Stimulated activated CD8-positive, alpha-beta memory T cell treated with anti-CD3 and anti-CD28 coated beads, Interleukin-15, amount 100 ng/mL, for 24 hours (primary cell): ENCODE measurements at places on chromosomes 1 and 21.

DNA sequence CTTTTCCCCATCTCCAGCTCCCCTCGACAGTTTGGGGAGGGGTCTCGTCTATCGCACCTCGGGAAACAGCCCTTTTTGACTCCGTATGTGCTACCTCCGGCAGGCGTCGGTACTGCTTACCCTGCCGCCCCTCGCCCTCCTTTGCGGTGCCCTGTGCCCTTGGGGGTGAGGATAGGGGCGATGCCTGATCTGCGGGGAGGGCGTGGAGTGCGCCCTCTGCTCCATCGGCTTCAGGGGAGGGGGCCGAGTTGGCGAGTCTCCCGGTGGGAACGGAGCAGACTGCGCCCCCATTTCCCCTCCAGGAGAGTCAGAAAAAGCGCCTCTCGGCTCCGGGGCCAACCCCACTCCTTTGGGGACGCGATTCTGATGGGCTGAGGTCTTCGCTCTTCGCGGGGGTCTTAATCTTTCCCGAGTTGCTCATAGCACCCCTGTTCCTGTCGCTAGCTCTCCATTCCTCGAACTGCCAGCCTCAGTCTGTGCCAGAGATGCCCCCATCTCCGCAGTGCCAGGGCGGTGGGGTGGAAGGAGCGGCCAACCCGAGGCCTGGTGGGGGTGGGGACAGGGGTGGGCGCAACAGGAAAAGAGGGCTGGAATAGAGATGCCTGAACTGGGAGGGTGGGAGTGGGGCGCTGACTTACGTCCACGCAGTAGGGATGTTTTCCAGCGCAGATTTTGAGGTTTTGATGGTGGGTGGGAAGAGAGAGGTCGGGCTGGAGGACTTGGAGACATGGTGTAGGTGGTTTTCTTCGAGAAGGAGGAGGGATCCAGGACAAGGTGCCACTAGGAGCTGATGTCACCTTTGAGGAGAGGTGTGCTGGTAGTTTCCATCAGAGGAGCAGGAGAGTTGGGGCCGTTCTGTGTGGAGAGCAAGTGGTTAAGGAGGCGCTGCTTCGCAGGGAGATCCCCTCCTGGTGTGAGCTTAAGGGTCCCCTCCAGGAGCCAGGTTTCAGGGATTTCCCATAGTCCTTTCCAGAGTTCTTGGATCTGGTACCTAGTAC, 674 bp downstream of the PPFIA4 start:
- no peak for DNase-seq

DNA sequence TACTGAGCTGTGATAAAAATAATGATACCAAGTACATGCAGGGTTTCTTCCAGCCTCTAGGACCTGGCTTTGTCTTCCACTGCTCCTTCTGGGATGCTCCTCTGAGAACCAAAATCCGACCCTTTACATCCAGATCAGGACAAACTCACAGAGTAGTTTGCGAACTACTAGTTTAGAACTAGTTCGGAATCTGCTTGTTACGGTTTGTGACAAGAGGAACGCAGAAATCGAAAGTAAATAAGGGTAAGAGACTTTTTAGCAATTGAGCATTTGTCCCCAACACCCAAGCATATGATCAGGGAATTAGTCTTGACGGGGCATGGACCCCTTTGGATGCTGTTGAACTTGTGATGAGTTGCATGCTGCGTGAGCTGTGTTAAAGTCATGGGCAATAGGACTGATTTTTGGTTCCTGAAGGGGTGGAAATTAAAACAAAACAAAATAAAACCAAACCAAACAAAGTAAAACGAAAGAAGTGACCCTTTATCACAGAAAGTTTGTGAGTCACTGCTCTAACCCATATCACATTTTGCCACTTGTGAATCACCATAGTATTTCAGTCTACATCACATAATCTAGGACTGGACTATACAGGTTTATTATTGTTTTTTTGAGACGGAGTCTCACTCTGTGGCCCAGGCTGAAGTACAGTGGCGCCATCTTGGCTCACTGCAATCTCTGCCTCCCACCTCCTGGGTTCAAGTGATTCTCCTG, 35.7 kb upstream of the ERRFI1 start:
- DNase-seq, result no peak

DNA sequence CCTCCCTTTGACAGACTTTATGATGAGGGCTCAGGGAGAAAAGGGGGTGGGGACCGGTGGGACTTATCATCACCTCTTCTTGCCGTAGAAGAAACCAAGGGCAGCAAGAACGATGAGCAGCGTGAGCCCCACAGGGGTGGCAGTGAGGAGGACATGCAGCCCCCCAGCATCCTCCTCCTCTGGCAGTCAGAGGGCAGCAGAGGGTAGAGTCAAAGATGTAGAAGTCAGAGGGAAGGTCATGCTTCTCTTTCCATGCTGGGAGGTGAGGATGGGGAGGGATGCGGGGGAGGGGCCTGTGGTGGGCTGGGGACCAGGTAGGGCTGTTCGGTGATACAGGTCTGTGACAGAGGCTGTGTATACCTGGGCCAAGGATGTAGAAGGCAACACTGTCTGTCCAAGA, 14.8 kb downstream of the INSRR start:
- DNase-seq, result no peak

DNA sequence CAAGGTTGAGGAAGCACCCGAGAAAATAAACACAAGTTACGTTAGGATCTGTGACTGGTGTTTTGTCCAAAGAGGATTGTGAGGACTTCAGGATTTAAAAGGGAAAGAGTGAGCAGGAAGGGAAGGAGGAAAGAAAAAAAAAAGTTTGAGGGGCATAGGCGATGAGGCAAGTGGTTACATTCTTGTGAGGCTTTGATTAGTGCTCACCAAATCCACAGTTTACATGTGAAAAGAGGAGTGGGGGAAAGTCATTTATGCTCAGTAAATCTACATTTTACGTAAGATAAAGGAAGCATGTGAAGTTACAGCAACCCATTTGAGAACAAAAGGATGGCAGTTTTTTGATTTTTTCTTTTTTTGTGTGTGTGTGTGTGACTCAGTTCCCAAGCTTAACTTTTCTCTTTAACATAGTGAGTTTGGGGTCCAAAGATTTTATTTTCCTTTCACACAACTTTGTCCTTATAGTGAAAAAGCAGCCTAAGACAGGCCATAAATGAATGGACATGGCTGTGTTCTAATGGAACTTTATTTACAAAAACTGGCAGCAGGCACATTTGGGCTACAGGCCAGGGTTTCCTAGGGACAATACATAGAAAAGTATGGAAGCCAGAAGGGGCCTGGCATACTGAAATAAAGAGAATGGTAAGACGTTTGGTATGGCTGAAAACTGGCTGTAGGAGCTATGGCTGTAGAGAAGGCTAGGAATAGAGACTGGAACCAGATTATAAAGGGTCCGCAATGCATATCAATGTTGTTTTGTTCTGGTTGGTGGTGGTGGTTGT, 121.7 kb downstream of the FGGY start:
- no peak for DNase-seq

DNA sequence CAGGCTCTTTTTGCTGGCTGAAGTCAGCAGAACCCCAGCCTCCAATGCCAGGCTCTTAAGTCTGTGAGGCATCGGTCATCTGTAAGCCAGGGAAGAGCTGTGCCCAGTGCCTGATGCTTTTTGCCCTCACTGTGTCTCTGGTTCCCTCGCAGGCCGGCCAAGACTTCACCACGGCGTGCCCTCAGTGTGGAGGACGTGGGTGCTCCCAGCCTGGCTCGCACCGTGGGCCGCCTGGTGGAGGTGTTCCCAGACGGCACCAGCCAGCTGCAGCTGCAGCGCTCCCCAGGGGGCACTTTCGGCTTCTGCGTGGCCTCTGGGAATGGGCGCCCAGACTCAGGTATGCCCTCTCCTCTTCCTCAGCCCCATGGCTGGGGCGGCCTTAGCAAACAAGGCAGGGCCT, 32.5 kb downstream of the KIAA1614 start:
- DNase-seq, result no peak

GRCh38 chr1:212465311-212465710, 32.6 kb downstream of the NENF start:
- DNase-seq, result no peak

GRCh38 chr1:173410794-173411236, 66.3 kb upstream of the PRDX6 start:
- no peak for DNase-seq

- DNase-seq, result no peak
Observed at GRCh38 chr1:241896670-241896962, 48.6 kb downstream of the EXO1 start.

GRCh38 chr1:7970246-7970645, 8.7 kb downstream of the PARK7 start:
- no peak for DNase-seq

GRCh38 chr1:208007938-208008342, 97.0 kb upstream of the CD34 start:
- no peak for DNase-seq

DNA sequence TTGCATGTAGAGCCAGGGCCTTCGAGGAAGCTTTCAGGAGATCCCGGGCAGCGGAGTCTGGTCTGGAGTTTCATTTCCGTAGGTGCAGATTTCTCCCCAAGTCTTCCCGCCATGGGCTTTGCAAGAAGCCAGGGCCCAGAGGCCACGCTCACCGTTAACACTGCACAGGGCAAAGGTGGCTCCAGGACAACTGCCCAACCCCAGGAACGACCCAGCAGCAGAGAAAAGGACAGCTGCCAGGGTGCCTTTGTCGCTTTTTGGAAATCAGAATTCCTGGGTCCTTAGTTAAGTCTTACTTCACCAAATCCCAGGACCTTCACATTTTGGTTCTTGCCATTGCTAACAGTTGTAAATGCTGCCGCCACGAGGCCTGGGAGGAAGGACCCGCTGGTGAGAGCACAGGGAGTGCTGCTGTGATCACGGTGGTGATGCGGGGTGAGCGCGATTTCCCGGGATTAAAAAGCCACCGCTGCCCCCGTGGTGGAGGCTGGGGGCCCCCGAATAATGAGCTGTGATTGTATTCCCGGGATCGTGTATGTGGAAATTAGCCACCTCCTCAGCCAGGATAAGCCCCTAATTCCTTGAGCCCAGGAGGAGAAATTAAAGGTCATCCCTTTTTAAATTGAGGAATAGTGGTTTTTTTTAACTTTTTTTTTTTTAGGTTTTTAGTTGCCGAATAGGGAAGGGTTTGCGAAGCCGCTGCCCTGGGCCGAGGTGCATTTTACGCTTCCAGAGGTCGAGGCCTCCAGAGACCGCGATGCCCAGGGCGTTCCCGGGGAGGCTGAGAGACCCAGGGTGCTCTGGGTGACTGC, 8.2 kb downstream of the SIM2 start:
- no peak for DNase-seq

DNA sequence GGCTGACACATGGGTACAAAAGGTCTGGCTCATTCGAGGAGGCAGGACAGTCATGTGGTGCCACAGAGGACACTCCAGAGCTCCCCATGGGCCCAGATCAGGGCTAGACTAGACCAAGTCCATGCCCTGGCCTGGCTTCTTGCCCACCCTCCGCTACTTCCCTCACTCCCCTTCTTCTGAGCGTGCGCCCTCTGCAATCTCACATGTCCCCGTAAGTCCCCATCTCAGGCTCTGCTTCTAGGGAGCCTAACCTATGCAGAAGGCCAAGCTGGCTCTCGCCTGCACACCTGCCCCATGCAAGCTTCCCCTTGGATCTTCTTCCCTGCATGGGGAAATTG, 553.6 kb downstream of the PTPRU start:
- no peak for DNase-seq

GRCh38 chr1:31776516-31776915, 12.4 kb upstream of the ADGRB2 start:
- DNase-seq, result no peak

DNA sequence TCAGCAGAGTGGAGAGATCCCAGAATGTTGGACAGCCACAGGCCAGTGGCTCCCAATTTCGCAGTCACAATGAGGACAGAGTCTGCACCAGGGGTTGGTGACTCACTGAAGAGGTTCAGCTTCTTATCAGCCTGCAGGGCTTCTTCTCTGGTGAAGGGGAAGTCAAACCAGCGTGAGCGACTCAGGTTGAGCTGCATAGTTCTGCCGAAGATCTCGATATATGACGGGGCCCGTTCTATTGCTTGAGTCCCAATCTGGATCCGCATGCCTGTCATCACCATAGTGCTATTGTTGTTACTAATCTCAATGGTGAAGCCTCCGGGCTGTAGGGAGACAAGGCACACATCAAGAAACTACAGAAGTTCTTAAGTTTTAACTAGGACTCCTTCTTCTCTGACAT, 58.5 kb downstream of the UBR4 start:
- no peak for DNase-seq

DNA sequence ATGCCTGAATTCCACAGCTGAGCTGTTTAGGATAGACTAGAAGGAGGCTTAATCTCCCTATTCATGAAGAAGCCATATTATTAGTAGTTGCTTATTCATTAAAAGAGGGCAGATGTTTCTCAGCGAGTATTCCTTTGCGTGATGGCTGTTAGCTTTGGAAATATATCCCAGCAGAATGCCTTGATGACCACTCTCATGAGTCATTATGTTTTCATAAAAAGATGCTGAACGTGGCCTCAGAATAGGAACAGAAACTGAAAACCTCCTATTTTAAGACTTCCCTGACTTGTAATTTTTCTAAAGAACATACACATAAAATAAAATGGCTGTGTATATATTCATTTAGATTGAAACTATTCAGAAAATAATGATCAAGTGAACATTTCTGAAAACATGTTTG, 9.6 kb upstream of the PLA2G4A start:
- no peak for DNase-seq

GRCh38 chr1:23963617-23964234, 4.1 kb downstream of the PNRC2 start:
- no peak for DNase-seq

DNA sequence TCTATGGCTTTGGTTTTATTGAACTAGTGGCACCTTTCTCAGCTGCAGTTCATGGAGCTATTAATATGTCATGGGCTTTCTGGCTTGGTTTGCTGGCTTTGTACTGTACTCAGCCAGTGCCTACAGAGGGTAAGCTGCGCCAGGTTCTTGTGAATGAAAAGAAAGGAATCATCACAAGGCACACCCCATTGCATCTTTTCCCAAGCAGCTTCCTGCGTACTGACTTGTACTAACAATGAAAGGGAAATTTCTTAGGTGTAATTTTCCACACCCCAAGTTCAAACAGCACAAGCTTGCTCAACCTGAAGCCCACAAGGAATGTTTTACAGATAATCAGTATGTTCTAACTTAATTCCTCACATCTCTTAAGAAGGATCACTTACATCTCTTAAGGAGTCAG, 78.0 kb upstream of the TNFSF18 start:
- no peak for DNase-seq

- no peak for DNase-seq
Observed at GRCh38 chr1:174219606-174220370, 60.5 kb downstream of the RABGAP1L start.
